ENCODE measurements at places on chromosomes 1 and 21. TPM values are rescaled to one million over a fixed set of nuclear protein-coding genes. Genes with fewer than 3 reads are reported as not detected.

The DSTYK gene
- 14.0 TPM for total RNA-seq

GRCh38 chr1:110494522-110495406 is 24.2 kb downstream of the KCNA10 start:
- H3K36me3 ChIP-seq = no peaks in the 10 kb centered on the region
- no peaks in the 10 kb centered on the region for H3K27me3 ChIP-seq
- DNase-seq = no peak
- no peak overlapping the region for H3K27ac ChIP-seq
- H3K4me3 ChIP-seq = no peak overlapping the region
- no peaks in the 10 kb centered on the region for H3K4me1 ChIP-seq

DNA sequence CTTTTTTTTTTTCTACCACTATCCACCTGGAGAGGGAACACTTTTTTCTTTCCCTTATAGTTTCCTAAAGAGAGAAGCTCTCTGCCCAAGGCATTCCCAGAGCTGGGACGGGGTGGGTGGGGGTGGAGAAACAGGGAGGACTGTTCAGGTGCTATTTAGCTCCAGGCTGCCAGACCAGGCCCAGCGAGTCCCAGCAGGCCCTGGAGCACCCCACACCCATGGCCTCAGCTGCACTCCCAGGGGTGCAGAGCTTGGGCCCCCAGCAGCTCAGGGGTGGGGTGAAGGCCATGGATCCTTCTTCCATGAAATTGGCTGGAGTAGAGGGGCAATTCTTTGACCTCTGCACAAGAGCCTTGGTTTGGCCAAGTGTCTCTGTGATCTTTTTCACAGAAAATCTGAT is 4.1 kb downstream of the ETV3L start:
- no peaks in the 10 kb centered on the region for H3K36me3 ChIP-seq
- DNase-seq = no peak
- H3K27me3 ChIP-seq = no peaks in the 10 kb centered on the region

DNA sequence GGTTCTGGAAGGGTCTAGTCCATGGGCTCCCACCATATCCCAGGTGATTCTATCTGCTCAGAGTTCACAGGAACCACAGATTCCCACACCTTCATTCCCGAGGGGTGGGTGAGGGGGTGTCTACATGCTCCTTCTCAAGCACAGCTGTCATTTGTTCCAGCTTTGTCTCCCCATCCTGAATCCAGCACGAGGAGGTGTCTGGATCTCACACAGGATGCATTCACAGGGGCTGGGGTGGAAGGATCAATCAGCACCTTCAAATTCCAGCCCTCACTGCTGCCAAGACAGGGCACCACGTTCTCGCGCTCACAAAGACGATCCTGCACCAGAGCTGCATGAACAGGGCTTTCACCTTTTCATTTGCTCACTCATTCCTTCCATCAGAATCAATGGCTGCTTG is 52.7 kb downstream of the TCP10L start:
- H3K36me3 ChIP-seq = no peaks in the 10 kb centered on the region
- no peak overlapping the region for H3K27ac ChIP-seq
- H3K27me3 ChIP-seq = no peaks in the 10 kb centered on the region
- H3K4me1 ChIP-seq = no peaks in the 10 kb centered on the region
- DNase-seq = no peak
- no peak overlapping the region for H3K4me3 ChIP-seq
